ENCODE measurements at places on chromosomes 5 and 9. TPM values are rescaled to one million over a fixed set of nuclear protein-coding genes. Genes with fewer than 3 reads are reported as not detected.

- ATAC-seq: no peak
Measured at GRCh38 chr9:6628704-6629103, 16.8 kb downstream of the GLDC start.

GRCh38 chr9:130765137-130766020 lies 69.7 kb upstream of the ABL1 start:
- no peak for ATAC-seq

DNA sequence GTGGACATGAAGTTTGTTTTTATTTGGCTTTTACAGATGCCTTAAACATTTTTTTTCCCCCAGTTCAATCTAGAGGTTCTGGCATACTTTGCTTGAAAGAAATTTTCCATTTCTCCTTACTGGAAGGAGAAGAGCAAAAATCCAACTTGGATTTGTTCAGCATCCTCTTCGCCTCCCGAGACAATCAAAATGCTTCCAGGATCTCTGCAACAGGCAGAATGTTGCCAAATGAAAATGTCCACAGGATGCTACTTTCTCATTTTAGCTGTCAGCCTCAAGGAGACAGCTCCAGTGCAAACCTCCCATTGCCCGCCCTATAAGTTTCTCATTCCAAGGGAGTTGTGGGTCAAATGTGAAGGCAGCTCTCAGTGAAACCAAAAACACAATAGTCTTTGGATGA lies 1972.1 kb downstream of the MAT2B start:
- ATAC-seq: no peak

- ATAC-seq: no peak
Measured at GRCh38 chr5:61286446-61287132, 45.5 kb upstream of the ZSWIM6 start.

Gene PNPLA7
- total RNA-seq: 2.0 TPM

DNA sequence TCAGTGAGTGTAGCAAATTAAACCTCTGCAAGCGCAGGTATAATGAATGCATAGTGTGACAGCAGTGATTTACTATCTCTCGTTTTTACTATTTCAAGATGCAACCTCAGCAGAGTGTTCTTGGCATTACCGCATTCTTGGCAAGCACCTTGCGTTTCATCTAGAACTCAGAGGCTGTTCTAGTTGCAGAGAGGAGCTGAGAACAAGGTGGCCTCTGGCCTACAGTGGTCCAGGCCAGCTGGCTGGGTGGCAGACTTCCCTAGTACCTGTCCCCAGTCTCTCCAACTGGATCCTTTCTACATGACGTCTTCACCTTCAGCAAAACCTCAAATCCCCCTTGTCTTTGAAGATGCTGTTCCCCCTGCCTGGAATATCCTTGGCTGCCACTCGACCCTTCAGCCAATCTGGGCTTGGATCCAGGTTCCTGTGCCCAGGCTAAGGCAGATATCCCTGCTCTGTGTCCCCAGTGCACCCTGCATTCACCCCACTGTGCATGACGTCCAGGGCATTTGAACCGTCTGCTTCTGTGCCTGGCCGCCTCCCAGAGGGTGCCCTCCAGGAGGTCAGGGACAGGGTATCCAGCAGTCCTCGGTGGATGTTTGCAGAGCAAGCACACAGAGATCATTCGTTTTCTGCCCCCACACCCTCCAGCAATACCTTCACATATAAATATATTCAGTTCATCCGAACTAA lies 120.4 kb upstream of the CPEB4 start:
- no peak for ATAC-seq

DNA sequence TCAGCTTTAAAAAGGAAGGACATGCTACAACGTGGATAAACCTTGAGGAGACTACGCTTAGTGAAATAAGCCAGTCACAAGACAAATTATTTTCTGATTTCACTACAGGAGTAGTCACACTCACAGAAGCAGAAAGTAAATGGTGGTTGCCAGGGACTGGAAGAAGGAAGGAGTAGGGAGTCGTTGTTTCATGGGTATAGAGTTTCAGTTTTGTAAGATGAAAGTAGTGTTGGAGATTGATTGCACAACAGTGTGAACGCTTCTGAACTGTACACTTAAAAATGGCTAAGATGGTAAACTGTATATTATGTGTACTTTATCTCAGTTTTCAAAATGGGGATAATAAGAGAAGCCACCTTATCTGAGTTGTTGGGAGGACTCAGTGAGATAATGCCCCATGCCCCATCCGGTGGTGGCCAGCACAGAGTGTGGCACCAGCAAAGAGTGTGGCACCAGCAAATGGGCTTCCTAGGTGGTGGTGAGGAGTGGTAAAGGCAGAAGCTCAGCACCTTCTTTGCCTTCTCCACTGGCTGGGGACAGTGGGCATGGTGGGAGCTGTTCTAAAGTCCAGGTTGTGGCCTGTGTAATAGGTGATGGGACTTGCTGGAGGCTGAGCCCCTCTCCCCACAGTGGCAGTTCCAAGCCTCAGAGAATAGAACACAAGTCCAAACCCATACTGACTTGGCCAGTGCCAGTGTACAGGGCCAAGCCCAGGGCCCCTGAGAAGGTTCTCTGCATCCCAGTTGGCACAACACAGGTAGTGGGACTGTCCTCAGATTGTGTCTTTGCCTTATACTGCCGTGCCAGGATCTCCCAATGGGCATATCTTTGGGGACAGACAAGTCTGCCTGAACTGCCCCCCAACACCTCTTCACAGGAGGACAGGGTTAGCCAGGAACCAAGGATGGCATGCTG lies 4.4 kb downstream of the SLC22A4 start:
- no peak for ATAC-seq

GRCh38 chr5:145471831-145472612 lies 363.1 kb downstream of the PRELID2 start:
- no peak for ATAC-seq

Gene FCN2
- not detected for total RNA-seq

Gene CDX1
- not detected for total RNA-seq

Gene SPINK6
- not detected for total RNA-seq

Gene FOXD4
- total RNA-seq: 0.89 TPM

DNA sequence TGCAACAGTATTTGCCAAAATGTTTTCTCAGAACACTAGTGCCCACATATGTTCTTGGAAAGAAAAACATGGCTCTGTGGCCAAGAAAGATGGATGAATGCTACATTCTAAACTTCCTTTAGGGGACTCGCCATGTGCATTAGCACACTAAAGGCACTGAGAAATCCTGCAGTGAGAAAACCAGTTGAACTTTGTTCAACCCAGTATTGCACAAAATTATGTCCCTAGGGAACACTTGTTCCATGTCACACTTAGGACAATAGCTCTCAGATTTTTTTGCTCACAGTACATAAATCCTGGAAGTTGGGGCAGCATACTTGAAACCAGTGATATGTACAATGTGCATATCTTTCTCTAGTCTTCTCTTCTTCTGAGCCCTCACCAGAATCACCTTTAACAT lies 96.6 kb downstream of the ADRB2 start:
- no peak for ATAC-seq

DNA sequence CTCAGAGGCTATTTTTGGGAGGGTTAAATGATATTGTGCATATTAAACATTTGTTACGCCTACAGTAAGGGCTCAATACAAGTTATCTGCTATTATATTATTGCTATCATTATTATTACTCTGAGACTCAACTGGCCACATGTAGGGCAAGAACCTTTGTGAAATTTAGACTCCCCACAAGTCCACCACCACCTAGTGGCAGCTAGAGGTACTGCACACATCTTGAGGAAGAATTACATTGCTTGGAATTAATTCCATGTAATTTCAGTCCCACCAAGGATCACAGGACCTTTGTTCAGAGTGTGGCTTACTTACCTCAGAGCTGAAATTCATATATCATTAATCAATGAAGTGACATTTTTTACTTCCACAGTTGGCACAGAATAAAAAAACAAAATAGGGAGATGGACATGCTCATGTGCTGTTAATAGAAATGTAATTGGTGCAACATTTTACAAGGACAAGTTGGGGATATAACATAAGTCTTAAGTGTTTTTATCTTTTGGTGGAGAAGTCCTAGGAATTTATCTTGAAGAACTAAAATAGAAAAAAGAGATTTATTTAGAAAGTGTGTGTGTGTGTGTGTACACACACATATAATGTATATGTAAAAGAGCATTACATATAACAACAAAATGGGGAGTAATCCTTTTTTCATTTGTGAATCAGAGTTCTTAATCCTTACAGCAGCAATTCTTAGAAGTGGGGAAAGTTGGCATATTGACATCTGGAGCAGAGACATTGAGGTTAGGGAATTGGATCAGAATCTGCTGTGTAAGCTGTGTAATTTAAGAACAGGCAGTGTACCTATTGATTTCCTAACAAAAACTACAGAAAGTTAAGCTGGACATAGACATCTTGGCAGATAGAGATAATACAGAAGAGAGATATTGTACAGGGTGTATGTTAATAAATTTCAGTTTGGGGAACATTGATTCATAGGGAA lies 11.2 kb downstream of the MSANTD3 start:
- ATAC-seq: peak; percentile 46

DNA sequence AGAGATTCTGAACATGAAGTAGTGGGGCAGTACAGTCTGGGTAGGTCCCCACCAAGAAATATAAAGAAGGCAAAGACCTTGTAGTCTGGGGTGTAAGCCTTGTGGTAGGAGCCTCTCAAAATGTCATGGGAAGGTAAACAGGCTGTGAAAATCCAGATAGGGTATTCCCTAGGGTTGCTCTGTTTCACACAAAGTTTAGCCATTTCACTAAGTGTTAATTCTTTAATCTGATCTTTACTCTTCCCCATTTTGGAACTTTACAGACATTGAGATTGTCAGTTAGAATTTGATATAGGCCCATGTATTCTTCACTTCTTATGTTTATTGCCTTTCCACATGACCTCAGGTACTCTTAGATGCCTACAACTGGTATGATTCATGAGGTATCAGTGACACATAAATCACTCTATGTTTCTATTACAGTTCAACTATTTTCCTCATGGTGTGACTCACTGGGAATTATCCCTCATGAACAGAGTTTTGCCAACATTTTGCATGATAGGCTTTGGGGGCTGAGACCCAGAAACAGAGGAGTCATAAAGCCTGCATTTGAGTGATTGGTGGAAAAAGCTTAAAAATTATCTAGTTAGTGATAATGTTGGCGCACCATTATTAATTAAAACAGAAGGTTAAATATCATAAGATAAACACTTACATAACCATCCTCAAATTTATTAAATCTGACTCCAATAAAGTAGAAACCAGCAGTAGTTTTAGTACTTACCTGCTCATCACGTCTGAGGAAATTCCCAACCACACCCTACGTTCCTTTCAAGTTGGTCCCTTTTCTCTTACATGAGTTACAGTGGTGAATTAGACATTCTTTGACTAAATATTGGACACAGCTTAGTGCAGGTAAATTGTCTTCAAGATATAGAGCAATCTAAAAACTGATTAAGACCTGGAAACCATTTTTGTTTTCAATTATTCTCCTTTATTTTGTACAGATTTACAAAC lies 399.8 kb upstream of the MEF2C start:
- ATAC-seq: no peak

DNA sequence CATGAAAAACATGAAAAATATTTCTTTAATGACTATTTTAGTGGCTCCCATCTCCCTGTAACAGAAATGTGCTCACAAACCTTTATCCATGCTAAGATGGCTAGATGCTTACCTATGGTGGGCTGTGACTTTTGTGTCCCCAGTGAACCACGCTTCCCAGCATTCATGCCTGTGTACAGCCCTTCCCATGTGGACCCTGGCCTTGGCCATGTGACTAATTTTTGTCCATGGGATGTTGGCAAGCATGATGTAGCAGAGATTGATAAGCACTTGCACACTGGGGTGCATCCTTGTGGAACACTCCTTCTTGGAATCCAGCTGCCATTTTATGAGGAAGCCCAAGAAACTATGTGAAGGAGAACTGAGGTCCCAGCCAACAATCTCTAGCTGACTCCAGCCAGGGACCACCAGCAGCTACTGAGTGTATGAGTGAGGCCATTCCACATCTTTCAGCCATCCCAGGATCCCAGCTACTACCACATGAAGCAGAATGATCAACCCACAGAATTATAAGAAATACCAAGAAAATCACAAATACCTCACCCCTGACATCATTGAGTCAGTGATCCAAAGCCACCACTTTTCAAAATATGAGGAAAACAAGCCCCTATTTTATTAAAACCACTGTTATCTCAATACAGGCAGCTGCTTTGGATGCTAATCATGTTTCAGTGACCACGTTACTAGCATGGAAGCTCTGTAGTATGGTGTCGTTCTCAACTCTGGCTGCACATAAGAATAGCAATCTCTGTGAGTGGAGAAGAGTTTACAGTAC lies 16.1 kb upstream of the RAI14 start:
- no peak for ATAC-seq

- no peak for ATAC-seq
Measured at GRCh38 chr9:113151696-113152630, 1.2 kb downstream of the SLC31A2 start.

DNA sequence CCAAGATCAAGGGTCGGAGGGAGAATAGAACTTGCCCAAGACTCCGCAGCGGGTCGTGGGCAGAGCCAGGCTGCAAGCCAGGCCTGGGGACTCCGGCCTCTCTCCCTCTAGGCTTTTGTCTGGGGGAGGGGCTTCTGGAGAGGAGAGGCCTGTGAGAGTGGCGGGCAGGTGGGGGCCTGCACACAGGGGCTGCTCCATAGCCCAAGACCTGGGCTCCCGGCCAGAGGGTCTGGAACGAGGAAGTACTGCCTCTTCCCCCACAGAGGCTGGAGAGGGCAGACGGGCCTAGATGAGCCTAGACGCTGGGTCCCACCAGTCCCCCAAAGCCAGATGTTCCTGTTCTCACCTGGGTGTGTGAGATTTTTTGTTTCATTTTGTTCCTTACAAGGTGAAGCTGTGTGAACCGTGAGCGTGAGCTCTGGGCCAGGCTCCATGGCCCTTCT lies 5.2 kb upstream of the ST6GALNAC6 start:
- ATAC-seq: no peak

Gene SNX24
- 15.2 TPM for total RNA-seq

Gene PTAR1
- 67.6 TPM for total RNA-seq

- ATAC-seq: no peak
Measured at GRCh38 chr9:135825435-135826187, 81.7 kb downstream of the CAMSAP1 start.

GRCh38 chr9:128222026-128222425 lies 18.8 kb downstream of the DNM1 start:
- no peak for ATAC-seq

GRCh38 chr9:10785255-10785654 lies 172.5 kb upstream of the PTPRD start:
- no peak for ATAC-seq

DNA sequence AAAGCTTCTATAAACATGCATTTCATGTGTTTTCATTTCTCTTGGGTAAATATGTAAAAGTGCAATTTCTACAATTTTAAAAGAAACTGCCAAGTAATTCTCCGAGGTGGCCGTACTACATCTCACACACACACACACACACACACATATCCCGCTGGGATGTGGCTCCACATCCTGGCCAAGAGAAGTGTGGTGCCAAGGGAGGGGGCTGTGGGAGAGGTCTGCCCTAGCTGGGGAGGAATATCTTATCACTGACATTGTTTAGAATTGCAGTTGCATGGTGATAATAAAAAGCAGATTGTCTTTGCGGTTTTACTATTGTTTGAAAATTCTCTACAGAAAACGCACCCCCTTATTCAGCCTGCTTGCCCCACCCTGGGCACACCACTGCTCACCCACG lies 558.4 kb downstream of the BNC2 start:
- ATAC-seq: no peak
